ENCODE measurements at places on chromosomes 12 and 14. TPM values are rescaled to one million over a fixed set of nuclear protein-coding genes. Genes with fewer than 3 reads are reported as not detected.

The DBX2 gene
- not detected for total RNA-seq

The ACSM4 gene
- total RNA-seq, result not detected

The OTX2 gene
- total RNA-seq, result not detected

The CELA1 gene
- not detected for total RNA-seq

The TMPRSS12 gene
- total RNA-seq, result not detected

The LHX5 gene
- 2.4 TPM for total RNA-seq

The TAS2R19 gene
- 1.6 TPM for total RNA-seq

The PMCH gene
- not detected for total RNA-seq

The TMCC3 gene
- total RNA-seq, result 4.5 TPM

The CLEC7A gene
- total RNA-seq, result not detected

The TAS2R50 gene
- total RNA-seq, result 0.54 TPM

The CLEC4C gene
- not detected for total RNA-seq
